Naive thymus-derived CD8-positive, alpha-beta T cell (primary cell): ENCODE measurements at places on chromosomes 3 and 15.

DNA sequence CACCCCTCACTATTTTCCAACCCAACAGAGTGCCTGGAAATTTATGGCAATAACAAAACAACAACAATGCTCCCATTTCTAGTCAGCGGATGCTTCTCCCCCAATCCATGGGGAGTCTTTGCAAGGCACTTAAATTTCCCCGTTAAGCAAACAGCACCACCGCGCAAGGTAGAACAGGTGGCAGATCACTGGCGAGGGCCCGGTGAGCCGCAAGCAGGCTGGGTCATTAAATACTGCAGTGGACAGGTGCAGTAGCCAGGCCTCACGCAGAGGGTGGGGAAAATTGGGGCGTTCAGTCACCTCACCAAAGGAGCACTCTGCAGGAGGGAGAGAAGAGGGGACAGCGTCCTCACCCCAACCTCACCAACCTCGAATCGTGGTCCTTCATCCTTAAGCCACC is 147.5 kb downstream of the NTRK3 start:
- DNase-seq, result no peak

DNA sequence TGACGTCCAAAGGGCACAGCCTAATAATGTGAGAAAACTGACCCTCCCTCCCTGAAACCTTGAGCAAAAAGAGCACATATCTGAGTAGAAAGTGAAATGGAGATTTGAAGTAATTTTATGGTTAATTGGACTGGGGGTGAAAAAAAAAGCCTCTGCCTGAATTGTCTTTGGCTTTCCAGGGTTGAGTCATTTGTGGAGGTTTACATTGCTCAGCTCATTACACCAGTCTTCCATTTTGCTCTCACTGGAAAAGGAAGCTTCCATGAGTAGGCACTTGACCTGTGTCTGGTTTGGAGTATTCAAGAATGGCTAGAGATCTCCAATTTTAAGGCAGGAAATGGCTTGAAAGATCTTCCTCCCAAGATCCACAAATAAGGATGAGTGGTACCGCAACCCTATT is 273.9 kb downstream of the PDCD6IP start:
- DNase-seq, result no peak

GRCh38 chr3:141955175-141955574 is 78.7 kb downstream of the ATP1B3 start:
- no peak for DNase-seq

DNA sequence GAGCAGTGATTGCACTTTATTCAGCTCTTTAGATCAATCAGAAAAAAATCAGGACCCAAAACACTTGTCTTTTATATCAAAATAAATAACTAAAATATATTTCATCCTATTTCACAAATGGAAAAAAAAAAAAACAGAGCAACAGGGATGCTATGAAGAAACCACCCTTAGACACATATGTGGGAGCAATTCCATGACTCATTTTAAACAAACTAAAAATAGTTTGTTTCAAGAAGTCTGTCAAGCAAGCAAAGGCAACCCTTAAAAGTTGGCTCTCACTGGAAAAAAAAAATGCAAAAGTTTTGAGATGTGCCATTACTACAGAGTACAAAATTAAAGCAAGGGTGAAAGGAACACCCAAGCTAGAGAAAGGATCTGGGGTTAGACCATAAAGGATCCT is 5.7 kb downstream of the ATP13A3 start:
- no peak for DNase-seq

DNA sequence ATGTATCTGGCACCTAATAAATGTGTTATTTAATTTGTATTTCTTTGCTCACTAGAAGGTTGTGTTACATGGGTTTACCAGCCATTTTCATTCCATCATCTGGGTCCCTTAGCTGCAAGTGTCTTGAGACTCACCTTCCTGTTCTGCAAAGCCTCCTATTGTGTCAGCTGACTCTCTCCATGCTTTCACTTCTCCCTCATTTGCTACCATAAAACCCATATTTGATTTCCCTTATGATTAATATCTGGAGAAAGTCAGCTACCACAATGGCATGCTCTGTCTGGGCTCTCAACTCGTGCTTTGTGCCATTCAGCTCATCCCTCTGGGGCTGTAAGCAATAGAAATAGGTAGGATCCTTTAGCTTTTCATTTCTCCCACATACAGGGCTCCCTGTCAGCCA is 79.5 kb upstream of the EIF1B start:
- no peak for DNase-seq

DNA sequence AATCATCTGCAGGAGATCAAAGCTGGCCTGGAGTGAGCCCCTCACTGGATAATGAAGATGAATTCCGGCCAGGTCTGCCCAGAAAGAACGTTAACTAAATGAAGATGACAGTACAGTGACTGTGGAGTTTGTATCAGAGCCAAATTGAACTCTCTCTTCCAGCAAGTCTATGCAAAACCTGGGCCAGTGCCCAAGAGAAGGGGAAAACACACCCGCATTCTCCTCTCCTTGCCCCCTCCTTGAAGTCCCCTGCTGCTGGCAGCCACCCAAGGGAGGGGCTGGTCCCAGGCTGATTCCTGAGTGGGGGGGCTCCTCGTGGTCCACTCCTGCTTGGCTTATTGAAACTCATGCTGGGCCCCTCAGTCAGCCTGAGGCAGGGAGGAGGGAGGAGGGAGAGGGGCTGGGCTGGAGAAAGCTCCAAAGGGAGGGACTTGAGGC is 155.7 kb downstream of the RAB11A start:
- no peak for DNase-seq

GRCh38 chr3:158233791-158234190 is 123.9 kb downstream of the RSRC1 start:
- no peak for DNase-seq

- no peak for DNase-seq
These were observed 269.9 kb upstream of the PDZRN3 start for GRCh38 chr3:73894474-73895213.

DNA sequence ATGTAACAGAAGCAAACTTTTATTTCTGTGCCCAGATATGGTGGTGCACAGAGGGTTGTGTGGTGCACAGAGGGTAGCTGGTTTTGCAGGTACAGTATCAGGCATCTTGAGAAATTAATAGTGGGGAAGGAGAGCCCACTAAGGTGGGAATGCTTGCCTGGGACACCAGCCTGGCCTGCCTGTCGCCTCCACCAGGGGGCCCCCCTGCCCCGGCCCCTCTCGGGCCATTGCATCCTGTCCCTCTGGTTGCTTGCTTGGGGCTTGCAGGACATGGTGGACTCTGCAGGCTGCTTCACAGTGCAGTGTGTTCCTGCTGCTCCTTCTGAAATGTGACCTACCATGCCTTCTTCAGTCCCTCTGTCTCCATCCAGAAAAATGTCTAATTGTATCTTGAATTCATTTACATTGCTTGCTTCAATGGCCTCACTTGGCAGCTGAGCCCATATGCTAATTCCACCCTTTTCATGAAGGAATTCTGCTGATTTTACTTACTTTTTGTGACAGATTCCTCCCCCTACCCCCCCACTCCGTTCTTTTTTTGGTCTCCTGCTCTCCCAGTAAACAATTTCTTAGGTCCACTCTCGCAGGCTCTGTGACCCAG is 73.6 kb downstream of the EEFSEC start:
- no peak for DNase-seq

DNA sequence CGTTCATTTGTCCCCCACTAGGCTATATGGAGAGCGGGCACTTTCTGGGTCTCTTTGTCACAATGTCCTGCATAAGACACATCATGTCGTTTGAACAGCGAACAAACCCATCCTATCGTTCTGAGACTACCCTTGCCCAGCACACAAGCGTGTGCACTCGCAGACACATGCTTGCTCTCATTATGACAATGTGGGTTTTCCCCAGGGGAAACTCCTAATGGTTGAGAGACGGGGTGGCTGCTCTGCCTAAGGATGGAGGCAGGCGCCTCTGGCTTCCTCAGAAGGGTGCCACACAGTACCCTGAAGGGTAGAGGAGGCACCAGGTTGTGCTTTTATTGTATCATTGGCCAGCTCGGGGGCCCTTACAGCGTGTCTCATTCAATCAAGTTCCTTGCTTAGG is 51.0 kb upstream of the MYZAP start:
- no peak for DNase-seq

- peak; percentile 81 for DNase-seq
These were observed 8.6 kb downstream of the TFRC start for GRCh38 chr3:196073255-196073753.

DNA sequence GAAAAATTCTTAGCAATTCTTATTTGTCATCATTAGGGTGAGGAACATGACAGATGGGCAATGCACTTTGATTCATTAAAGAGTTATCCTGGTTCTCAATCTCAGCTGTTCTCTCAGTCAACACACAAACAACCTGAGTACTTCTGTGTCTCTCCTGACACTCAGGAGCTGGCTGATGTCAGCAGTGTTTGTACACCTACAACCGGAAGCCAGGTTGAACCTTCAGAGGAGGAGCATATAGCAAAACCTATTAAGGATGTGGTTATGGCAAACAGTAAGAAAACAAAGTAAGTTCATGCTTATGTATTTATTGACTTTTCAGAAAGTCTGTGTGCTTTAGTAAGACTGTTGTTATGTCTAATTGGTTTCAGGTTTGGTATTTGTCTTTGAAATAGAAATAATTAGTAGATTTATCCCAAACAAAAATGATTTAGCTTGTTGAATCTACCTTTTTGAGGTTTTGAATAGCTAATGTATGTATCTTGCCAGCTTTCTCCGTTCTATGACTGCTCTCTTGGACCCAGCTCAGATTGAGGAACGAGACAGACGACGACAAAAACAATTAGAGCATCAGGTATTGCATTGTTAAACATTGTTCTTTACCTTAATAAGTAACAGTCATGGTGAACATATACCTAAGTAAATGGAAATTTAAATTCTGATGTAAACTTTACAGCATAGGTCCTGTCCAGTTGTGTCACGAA is 36.6 kb downstream of the CCDC66 start:
- DNase-seq, result peak; percentile 55

DNA sequence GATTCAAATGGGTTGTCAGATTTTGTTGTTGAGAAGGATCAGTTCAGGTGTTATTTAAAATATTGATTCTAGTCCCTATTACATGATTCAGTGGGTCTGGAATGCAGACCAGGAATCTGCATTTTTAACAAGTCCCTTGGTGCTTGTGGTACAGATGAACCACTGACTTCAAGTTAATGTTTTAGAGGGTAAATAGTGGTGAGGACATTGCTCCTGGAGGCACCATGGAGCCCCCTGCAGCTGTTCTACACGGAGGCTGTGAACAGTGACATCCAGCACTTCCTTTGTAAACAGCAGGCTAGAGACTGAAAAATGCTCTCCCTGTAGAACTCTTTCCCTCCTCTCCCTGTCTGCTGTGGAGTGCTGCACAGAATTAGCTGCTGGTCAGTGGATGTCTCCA is 4.8 kb upstream of the FSIP1 start:
- no peak for DNase-seq

DNA sequence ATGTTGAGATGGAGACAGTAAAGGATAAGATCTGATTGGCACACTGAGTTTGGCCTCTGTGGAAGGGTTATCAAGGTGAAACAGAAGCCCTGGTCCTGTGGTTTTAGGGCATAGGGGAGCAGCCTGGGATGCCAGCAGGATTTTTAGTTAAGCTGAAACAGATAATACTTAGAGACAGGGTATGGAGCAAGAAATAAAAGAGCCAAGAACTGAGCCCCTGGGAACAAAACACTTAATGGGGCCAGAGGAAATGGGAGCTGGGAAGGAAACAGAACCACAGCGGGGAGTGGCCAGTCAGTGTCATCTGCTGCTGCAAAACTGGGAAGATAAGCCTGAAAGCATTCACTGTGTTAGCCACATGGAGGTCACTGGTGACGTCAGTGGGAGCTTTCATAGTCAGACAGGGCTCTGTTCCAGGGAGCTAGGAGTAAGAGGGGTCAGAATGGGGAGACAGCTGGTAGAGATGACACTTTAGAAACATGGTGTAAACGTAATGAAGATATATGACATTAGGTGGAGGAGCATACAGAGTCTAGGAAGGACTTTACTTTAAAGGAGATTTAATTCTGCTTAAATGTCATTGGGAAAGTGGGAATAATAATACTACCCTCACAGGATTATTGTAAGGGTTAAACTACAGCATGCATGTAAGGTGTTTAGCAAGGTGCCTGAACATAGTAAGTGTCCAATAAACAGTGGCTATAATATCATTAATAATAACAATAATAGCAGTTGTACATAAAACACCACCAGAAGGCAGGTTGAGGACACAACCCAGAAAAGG is 172.7 kb upstream of the CTNNB1 start:
- DNase-seq, result no peak

- DNase-seq, result no peak
These were observed 145.2 kb downstream of the KLF13 start for GRCh38 chr15:31471731-31472430.

DNA sequence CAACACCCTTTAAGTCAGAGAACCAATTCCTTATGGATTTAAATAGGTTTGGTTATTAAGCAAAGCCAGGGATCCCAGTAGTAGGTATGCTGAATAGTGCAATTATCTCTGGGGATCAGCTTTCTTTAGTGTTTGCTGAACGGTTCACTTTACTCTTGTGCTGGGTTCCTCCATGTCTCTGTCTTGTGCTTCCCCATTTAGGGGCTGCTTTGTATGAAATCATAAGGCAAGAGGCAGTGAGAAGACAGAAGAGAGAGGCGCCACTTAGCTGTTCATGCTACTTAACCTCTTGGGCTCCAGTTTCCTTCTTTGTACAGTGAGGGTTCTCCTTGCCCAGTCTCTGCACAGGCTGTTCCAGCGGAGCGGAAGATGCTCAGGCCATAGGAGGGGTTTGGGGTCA is 3.5 kb downstream of the ST6GAL1 start:
- no peak for DNase-seq

DNA sequence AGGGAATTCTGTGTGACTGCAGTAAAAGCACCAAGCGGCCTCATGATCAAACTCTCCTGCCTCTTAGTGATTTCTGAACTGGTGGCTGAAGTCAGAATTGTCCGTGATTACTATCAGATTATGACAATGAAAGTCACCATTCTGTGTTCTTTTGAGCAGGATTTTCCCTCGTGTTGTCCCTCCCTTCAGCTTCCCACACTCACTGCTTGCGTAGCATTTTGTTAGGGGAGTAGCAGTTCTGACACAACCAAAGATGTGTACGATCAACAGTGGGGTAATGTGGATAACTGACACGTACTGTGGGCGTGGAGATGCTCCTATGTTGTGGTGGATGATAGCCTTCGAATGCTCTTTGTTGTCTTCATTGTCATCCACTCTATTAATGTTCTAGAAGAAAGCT is 67.8 kb upstream of the ICE2 start:
- DNase-seq, result no peak

DNA sequence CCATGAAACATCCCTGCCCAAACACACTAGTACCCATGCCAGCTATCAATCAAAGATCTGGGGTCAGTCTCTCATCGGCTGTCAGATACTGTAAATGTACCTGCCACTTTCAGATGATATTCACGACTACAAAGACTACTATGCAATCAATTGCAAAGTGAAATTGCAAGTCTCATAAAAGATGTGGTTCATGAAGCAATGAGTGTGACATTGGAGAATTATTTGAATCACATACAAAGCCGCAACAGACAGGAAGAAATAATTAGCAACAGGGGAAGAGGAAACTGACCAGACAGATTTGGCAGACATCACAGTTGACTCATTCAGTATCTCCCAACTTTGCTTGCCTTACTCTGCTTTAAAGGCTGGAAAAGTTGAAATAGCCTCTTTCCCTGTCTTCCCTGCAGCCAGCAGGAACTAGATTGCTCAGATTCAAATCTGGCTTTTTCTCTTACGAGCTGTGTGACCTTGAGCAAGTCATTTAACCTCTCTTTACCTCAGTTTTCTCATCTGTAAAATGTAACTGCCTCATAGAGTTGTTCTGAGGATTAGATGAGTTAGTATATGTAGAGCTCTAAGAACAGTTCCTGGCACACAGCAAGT is 95.7 kb upstream of the C3orf80 start:
- no peak for DNase-seq

GRCh38 chr3:172217877-172218276 is 178.5 kb downstream of the FNDC3B start:
- no peak for DNase-seq

GRCh38 chr15:77609558-77609957 is 23.2 kb downstream of the LINGO1 start:
- DNase-seq, result no peak
